NCI-H187 (cell line): ENCODE measurements at places on chromosomes 16 and 17.

DNA sequence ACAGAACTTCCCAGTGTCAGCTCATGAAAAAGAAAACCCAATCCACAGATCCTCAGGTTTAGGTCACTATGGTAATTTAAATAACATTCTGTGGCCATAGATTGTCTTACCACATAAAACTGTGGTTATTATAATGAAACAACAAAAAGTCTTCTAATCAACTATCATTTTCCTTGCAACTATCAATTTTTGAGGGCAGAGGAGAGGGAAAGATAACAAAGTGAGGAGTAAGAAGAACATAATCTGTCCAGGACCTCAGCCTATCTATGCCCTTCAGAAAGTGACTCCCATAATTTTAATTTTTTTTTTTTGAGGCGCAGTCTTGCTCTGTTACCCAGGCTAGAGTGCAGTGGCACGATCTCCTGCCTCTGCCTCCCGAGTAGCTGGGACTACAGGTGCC is 4.0 kb upstream of the GGNBP2 start:
- DNase-seq, result no peak

- no peak for DNase-seq
These were observed 22.6 kb upstream of the MPHOSPH6 start for GRCh38 chr16:82192665-82193064.

GRCh38 chr16:62966626-62967025 is 930.4 kb upstream of the CDH8 start:
- DNase-seq, result no peak

GRCh38 chr17:74008196-74008595 is 195.3 kb upstream of the RPL38 start:
- no peak for DNase-seq

GRCh38 chr17:883586-883962 is 96.0 kb downstream of the NXN start:
- DNase-seq, result no peak

- no peak for DNase-seq
These were observed 560 bp downstream of the TELO2 start for GRCh38 chr16:1493746-1494094.

DNA sequence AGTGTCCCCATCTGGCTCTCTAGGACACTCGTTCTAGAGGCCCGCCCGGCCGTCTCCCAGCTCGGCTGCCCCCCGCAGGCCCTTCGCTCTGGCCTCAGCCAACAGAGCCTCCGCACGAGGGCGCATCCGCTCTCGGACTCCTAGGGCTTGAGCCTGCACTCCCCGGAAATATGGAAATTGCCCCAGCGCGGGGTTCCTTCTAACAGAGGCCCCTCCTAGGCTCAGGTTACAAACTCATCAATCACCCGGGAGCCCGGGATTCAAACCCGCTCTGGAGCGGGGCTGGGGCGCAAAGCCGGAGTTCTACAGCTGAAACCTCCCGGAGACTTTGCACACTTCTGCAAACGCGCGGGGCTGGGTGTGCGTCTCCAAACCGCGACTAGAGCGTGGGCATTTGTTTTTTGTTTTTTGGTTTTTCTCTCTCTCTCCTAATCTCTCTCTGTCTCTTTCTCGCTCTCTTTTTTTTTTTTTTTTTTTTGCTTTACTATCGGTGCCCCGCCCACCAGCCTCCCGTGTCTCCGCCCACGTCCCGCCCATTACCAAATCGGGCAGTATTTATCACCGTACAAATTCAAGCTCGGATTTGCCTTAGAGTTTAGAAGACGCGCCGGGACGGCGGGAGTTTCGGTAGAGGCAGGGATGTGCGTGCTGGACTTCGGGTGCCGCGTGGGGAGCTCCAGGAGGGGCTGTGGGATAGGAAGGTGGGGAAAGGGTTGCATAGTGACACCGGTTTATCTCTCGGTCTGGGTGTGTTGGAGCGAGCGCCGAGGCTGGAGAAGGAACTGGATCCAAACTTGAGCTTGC is 2.4 kb upstream of the FOXL1 start:
- no peak for DNase-seq

DNA sequence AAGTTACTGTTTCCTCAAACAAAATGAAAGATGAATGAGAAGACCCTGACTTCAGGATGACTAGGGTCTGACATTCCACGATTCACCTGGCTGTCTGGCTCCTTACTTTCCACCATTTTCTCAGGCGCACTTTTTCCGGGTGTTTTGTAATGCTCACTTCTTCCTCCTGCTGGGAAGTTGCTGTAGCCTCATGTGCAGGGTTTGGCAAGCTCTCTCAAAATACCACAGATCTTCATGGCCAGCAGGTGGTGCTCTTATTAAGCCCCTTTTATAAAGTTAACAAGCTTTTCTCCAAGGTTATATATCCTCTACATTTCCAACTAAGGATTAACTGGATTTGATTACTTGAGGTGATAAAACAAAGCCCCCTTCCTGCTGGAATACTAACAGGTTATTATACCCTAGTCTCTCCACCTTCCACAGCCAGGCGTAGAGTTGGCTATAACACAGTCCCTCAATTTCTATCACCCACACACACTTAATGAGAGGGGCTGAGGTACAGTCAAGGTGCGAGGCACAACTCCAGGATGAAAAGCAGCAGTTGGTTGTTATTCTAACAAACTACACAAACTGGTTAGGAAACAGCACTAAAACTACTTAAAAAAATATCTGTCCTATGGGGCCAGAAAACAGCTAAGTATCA is 45.4 kb downstream of the STH start:
- no peak for DNase-seq

DNA sequence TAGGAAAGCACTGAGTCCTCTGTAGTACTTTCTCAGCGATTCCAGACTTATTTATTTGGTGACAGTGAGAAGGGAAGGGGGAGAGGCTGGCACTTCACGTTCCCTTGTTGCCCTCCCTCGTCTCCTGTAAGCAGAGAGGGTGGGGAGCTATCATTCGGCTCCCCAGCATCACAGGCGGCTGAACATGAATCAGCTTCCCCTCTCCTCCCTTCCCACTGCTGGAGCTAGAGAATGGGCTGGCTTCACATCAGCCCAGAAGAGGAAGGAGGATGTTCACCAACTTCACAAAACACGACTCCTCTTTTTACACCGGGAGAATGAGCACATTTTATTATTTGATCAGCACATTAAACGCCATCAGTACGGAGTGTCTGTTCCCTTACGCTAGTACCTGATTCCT is 6.7 kb upstream of the CMIP start:
- DNase-seq, result no peak

GRCh38 chr16:57577214-57577613 is 34.8 kb downstream of the ADGRG5 start:
- DNase-seq, result no peak

- DNase-seq, result no peak
These were observed 94.3 kb downstream of the SSH2 start for GRCh38 chr17:29835435-29836351.

- DNase-seq, result no peak
These were observed 58.8 kb upstream of the MAF start for GRCh38 chr16:79659344-79659743.

DNA sequence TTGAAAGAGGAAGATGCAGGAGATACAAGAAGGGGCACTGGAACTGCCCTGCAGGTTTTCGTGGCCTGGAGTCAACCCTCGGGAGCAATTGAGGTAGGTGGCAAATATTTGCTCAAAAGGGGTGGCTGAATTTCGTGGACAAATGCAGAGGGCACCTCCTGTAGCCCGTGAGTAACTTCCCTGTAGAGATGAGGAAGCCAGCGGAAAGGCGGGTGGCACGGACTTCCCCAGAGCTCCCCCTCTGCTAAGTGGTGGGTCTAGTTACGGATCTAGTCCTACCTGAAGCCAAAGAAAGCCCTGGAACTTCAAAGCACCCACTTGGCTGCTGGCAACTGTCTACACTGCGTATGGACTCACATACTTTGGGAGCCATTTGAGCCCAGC is 1.0 kb upstream of the ATP2C2 start:
- no peak for DNase-seq

DNA sequence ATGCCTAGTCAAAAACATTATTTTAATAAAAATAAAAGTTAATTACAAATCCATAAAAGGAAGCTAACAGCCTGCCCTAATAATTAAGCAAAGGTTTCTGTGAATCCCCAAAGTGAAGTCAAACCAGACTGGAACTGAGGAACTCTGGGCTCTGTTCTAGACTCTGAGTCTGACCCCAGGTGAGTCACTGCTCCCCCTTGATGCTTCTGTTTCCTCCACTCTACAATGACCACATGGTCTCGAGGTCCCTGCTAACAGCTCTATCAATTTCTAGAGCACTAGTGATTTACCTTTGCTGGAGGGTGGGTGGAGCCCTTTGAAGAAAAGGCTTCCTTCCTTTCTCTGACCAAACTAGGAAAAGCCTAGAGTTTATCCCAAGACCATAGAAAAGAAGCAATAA is 32.4 kb downstream of the XPO6 start:
- DNase-seq, result no peak

GRCh38 chr16:85309656-85310587 is 197.7 kb upstream of the CIBAR2 start:
- no peak for DNase-seq

DNA sequence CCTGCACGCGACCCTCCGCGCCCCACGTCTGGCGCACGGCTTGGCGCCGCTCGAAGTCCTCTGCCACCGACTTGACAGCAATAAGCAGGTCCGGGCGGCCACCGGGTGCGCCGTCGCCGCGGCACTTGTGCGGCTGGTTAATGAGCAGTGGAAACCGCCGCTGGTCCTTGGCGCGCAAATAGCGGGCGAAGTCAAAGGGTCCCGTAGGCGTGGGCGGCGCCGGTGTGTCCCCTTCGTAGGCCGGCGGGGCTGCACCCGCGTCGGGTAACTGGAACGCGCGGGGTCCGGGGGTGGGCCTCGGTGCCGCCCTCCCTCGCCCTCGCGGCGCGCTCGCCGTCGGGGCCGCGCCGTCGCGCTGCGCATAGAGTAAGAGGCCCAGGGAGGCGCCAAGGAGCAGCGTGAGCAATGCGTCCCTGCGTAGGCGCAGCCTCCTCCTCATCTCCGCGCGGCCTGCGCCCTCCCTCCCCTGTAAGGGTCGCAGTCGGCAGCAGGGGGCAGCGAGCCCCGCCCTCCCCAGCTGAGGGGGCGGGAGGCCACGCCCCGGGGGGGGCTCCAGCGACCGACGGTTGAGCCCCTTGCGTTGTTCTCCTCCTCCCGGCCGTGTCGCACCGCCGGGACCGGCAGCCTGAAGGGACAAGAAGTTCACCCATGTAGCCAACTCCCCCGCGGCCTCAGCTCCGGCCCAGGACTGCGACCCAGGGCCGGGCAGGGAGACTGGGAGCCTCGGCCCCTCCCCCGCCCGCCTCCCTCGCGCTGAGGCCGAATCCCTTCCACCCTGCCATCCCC is 558 bp downstream of the B3GNT9 start:
- DNase-seq, result no peak
